ENCODE measurements at places on chromosomes 4 and X.
A peak's percentile ranks its signal among the peaks of the same experiment; 100 is the strongest.

DNA sequence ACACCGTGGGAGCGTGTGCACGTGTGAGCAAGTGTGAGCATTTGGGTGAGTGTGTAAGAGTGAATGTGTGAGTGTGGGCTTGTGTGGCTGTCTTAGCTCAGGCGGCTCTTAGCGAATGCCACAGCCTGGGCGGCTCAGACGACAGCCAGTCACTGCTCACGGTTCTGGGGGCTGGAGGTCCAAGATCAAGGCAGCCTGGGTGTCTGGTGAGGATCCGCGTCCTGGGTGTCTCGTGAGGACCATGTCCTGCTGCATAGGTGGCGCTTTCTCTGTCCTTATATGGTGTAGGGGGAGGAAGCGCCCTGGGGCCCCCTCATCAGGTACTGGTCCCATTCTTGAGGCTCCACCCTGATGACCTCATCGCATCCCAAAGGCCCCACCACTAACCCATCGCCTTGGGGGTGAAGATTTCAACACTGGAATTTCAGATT is 4.5 kb downstream of the DOK7 start:
- no peak for DNase-seq

- DNase-seq: no peak
Measured at GRCh38 chr4:17567271-17567670, 9.7 kb upstream of the LAP3 start.

DNA sequence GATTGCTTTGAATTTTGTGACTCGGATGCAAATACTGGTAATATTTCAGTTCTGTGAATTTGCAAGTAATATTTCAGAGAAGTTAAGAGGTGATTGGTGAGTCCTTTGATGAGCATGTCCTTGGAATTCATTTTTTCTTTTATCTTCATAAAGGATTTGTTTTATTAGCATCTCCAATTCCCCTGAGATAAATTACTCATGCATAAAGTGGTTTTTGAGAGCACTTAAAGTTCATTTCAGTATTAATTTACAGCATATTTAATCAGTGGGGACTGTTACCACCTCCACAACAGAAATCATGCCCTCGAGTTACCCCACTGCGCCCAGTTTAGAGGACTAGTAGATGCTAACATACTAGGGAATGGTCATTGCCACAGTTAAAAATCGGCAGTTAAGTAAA is 65.0 kb downstream of the ZFX start:
- no peak for DNase-seq

GRCh38 chr4:169100670-169101101 is 90.6 kb upstream of the CBR4 start:
- DNase-seq: no peak

GRCh38 chr4:89242216-89242615 is 65.4 kb downstream of the GPRIN3 start:
- no peak for DNase-seq

DNA sequence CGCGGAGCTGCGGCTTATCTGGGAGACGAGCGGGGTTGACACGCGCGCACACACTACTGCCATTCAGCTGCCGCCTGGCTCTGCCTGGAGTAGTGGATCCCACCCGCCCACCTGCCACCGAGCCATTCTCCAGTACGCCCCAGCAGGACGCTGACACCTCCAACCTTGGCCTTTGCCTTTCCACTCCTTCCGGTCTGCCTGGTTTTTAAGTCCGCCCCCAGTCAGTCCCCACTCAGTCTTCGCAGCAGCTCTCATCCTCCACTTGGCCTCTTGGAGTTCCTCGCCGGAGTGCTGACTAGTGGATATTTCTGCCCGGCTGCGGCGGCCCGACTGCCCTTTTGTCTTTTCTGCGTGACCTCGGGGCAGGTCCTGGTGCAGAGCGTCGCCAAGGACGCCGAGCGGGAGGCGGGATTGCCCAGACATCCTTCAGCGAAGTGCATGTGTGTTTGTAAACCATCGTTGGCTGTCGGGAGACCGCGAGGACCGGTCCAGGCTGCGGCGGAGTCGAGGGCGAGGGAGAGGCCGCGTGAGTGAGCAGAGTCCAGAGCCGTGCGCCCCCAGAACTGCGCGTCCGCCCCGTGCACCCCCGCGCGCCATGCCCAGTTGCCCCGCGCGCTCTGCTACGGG is 1.1 kb downstream of the SLIT2 start:
- peak; percentile 71 for DNase-seq

GRCh38 chr4:38177641-38178391 is 217.6 kb downstream of the PTTG2 start:
- no peak for DNase-seq

- no peak for DNase-seq
Measured at GRCh38 chr4:38034986-38035882, 75.0 kb downstream of the PTTG2 start.

DNA sequence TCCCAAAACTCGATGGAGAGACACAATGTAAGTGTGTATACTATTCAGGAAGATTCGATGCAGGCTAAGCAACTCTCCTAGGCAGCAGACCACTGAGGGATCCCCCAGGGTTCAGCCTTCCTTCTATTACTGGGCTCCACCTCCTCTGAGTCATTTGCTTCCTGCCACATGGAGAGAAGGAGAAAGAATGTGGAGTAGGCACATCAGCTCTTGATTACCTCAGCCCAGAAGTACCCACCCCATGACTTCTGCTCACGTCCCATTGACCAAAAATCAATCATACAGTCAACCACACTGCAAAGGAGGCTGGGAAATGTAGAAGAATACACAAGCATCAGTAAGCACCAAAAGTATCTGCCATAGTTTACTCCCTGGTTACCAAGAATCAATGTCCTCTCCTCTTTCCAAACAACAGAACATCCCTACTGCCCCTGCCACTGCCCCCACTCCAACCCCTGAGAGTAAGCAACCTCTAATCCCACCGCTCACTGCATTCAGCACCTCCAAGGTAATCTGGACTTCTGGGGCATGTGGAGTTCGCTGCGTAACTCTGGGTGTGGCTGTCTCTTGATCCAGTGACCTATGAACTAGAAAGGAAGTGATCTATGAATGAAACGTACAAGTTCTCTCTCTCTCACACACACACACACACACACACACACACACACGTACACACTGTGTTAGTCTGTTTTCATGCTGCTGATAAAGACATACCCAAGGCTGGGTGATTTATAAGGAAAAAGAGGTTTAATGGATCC is 91.2 kb upstream of the C1QTNF7 start:
- DNase-seq: no peak

DNA sequence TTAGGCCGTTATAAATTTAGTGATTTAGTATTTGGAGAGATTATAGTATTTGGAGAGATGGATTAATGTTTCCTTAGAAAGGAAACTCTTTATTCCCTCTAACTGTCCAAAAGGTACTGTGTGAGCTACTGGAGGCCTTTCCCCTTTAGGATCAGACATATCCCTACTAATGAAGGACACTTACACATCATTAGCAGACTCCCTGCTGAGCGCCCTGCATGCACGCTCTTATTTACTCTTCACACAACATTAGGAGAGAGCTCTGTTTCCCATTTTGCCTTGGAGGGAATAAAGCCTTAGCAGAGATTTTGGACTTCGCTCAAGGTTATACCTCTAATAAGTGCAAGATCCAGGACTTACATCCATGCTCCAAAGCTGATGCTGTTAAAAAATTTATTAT is 17.8 kb upstream of the STOX2 start:
- no peak for DNase-seq

DNA sequence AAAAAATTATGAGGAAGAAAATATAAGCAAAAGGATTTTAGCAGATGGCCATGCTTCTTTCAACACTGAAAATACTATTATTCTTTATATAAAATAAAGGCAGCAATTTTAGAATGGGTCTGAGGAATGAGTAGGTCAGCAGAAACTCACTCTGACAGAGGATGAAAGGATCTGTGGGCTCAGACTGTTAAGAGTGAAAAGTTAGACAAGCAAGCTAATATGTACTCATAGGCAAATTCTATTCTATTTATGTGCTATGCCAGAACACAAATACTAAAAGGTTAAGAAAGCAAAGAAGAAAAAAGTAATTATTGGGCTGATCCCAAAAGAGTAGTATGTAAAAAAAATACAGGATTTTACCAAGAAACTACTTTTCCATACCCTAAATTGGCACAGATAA is 13.9 kb downstream of the LCORL start:
- DNase-seq: no peak

DNA sequence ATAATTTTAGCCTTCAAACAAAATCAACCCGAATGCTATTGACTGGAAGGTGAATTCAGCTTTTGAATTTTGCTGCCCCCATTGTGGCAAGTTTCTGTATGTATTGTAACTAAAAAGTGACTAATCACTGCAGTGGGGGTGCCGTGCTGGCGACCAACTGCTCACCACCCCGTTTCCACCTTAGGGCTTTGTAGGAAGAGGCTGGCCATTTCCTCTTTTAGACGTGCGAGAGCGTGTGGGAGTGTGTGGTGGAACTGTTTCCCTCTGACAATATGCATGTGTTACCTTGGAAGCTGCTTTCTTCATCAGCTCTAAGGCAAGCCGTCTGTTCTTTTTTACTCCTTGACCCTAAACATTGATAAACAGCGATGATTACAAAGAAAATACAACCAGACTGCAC is 78.8 kb downstream of the SEL1L3 start:
- no peak for DNase-seq

All from right forelimb (tissue), 1 donor.